Left colon (tissue), 2 donors: ENCODE measurements at places on chromosomes 13 and 19. TPM values are rescaled to one million over a fixed set of nuclear protein-coding genes. Genes with fewer than 3 reads are reported as not detected.

DNA sequence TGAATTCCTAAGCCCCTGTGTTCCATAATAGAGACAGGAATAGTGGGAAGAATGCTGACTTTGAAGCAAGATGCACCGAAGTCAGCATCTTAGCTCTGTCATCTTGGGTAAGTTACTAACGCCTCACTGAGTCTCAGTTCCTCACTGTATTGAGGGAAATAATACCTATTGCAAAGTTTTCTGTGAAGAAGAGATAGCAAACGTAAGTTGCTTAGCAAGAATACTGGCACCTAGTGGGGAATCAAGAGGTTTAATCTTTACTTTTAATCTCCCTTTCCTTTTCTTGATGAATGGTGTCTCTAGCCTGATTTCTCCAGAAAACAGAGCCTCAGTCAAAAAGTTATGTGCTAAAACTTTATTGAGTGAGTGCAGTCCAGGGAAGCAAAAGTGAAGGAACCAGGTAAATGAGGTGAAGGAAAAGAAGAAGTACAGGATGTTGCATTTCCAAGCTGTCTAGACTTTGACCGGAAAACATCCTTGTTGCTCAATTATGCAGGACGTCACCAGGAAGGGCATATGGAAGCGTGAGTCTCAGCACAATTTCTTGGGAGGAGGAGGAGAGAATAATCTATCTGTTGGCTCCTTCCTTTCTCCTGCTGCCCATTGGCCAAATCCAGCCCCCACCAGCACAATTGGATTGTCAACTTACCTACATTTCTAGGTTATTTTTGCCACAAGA, 210.0 kb downstream of the B3GLCT start:
- no peak for DNase-seq

- DNase-seq, result no peak
Measured at GRCh38 chr19:46840498-46840942, 10.1 kb downstream of the AP2S1 start.

DNA sequence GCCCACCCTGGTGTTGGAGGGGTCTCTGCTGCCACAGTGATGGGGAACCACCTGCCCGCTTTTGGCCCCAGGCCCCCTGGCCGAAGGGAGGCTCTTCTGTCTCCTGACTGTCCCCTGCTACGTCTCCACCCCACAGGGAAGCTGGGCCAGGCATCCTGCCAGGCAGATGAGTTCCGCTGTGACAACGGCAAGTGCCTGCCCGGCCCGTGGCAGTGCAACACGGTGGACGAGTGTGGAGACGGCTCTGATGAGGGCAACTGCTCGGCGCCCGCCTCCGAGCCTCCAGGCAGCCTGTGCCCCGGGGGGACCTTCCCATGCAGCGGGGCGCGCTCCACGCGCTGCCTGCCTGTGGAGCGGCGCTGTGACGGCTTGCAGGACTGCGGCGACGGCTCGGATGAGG, 11.0 kb downstream of the LRP3 start:
- no peak for DNase-seq

DNA sequence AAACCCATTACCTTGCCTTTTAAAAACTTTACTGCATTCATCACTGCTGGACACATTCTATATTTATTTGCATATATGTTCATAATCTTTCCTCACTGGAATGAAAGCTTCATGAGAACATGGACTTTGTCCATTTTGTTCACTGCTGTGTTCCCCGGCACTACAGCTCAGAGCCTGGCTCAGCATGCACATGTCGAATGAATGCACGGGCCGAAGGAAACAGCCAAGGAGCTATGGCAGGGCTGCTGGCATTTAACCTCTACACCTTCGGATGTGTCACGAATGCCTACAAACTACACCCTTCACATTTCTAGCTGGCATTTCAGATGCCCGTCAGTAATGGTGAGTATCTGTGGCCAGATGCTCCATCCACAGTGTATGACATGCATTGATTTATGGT, 7.6 kb downstream of the MTIF3 start:
- DNase-seq, result peak; percentile 53

CYP4F2 gene
- 8.5 TPM for total RNA-seq

POSTN gene
- 30.7 TPM for total RNA-seq
